ENCODE measurements at places on chromosomes 6 and 20.

- no peak for DNase-seq
Observed at GRCh38 chr6:42817907-42818306, 36.1 kb downstream of the BICRAL start.

DNA sequence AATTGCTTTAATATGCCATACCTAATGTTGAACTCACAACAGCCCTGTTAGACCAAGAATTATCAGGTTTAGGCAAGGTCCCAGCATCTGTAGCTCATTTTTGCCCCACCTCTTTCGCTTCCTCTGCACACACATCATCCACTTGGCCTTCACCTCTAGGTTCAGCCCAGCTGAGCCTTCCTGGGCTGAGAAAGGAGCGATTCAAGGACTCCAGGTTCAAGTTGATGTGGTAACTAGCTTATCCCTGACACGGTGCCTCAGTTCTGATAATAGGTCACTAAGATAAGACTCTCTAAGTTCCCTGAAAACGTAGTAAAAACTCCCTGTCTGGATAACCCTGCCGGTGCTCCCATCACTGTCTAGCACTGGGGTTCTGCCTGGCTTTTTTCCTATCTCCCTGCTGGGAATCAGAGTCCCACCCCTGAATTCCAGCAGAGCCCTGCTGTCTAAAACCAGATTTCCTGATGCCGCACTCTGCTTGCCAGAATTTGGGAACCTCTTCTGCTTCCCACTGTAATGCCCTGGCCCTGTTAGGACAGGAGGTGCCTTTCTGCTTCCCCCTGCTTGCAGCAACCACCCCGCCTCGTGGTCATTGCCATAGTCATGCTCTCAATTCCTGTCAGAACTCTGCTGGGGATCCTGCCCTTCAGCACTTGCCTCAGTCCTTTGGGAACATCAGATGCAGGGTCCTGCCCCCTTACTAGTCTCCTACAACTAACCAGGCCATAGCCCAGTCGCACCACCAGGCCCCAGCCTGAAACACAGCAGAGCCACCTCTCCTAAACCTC, 47.6 kb downstream of the ALDH8A1 start:
- no peak for DNase-seq

GRCh38 chr6:42637681-42638080, 73.9 kb downstream of the UBR2 start:
- DNase-seq: no peak

DNA sequence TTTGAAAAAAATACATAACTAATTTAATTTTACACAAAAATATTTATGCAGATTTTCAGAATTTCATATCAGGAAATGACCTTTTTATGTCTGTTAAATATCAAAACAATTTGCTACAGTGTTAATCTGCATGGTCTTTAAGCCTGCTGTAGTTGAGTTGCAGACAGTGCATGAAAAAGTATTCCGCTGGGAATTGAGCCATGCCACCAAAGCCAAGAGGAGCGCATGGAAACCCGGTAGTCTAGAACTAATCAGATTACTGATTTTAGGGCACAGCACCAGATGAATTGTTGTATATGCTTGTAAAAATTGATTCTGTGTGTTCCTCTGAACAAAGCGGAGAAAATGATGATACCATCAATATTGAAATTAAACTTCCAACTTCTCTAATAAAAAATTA, 34.3 kb upstream of the LAMP5 start:
- DNase-seq: no peak

DNA sequence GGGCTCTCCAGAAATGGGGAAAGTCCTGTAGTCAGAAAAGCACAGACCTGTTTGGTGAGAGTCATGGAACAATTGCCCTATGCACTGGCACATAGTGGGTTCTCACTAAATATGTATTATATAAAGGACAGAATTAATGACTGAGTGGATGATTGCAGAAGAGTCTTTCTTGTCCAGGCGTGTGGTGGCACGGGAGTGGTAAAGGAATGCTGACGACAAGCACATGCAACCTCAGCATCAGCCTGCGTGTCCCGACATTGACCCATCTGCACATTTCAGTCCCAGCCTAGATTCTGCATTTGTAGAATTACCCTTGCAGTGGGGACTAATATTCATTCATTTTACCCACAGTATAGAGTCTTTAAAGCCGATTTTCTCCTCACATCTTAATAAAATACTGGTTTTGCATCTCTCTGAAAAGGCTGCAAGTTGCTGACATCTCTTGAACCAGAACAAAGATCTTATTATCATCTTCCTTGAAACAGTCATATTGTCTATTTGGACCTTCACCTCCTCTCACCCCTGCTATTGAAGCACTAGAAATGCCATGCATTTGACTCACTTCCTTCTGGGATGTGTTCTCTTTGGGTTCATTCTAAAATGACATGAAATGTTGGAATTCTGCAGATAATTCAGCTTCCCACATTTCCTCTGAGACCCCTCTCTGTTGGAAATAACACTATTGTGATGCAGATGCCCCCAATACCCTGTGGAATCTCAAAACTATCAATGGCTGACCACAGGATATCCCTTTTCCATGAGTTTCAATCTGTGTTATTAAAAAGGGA, 883.6 kb upstream of the FLRT3 start:
- DNase-seq: no peak

All from CD8-positive, alpha-beta T cell (primary cell).